ENCODE measurements at places on chromosomes 5 and 9.

DNA sequence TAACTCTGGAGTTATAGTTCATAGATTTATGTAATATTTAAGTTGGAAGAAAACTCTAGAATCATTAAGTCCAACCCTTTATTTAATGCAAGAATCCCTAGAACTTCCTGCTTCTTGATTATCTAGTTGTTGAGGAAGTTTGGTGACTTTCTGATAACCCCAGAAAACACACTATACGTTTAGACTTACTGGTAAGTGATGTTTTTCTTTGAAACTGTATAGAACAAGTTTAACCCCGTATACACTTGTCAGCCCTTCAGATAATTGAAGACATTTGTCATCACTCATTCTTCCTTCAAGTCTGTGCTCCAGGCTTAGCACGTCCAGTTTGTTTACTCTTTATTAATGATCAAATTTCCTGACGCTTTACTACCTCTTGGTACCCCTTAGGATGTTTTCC is 9.0 kb downstream of the NDUFS4 start:
- no peak for DNase-seq

DNA sequence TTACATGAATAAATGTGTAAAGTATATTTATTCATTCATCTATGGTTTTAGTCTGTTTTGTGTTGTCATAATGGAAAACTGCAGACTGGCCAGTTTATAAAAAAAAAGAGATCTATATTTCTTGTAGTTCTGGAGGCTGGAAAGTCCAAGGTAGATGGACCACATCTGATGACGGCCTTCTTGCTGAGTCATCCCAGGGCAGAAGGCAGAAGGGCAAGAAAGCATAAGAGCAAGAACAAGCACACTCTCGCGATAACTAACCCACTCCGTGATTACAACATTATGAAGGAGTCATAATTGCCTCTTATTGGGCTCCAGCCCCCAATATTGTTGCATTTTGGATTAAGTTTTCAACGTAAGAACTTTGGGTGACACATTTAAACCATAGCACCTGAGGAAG is 180.4 kb upstream of the DAB2 start:
- no peak for DNase-seq

GRCh38 chr9:15357050-15357653 is 50.1 kb upstream of the TTC39B start:
- DNase-seq = no peak

GRCh38 chr5:9440517-9440916 is 105.4 kb downstream of the SEMA5A start:
- DNase-seq = no peak

GRCh38 chr5:167730121-167730520 is 561.3 kb upstream of the WWC1 start:
- DNase-seq = no peak

DNA sequence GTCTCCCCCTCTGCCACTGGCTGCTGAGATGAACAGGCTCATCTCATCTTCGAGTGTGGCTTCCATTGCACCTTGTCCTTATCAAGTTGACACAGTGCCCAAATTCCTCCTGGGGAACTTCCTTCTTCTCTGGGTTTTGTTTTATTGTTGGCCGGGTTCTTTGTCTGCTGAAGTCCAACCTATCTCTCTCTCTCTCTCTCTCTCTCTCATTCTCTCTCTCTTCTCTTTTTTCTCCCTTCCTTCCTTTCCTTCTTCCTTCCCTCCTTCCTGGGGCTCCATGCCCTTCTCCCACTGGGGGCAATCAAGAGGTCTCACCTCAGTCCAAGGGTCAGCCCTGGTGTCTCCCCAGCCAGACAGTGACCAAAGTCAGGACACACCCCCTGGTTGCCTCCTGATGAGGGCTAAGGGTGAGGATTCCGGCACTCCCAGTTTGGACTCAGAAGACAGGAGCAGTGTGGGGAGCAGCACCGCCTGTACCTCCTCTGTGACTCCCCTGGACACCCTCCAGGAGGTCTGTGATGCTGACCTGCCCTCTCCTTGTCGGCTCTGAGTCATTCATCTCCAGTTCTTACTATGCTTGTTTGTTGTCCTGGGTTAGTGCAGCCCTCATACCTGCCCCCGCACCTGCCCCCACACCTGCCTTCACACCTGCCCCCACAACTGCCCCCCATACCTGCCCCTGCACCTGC is 30.7 kb downstream of the KCNT1 start:
- no peak for DNase-seq

- DNase-seq = no peak
These were observed 116.6 kb upstream of the DPYSL3 start for GRCh38 chr5:147626464-147626863.

DNA sequence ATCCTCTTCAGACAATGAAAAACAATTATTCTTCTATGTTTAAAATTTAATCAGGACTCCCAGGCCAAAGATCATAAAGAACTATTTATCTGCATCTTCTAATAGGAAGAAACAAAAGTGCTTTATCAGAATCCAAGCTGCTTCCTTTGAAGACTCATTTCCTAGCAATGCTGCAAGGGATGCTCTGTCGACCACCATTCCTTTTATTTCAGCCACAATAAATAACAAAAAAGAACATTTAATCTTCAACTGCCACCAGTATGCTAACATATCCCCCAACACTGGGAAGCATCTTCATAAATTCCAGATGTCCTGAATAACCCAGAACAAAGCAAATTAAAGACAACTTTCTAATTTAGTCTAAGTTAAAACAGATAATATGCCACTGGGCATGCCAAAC is 68.7 kb downstream of the PKD2L2 start:
- no peak for DNase-seq

DNA sequence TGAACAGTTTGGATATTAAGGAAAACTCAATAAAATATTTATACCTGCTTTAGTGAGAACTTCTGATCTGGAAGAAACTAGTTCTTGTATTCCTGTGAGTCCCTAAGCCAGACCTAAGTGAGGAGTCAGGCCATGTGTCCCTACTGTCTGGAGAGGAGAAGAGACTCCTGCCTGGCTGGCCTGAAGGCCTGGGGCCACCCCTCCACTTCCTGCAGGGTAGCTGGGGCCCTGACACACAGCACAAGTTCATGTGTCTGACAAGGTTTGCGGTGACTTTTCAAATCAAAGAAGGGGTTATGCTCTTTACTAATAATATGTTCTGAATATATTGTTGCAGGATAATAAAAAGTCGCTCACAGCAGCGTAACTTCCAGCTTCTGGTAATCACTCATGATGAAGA is 16.1 kb upstream of the IL13 start:
- DNase-seq = no peak

GRCh38 chr9:89685698-89686097 is 80.9 kb downstream of the GADD45G start:
- no peak for DNase-seq

DNA sequence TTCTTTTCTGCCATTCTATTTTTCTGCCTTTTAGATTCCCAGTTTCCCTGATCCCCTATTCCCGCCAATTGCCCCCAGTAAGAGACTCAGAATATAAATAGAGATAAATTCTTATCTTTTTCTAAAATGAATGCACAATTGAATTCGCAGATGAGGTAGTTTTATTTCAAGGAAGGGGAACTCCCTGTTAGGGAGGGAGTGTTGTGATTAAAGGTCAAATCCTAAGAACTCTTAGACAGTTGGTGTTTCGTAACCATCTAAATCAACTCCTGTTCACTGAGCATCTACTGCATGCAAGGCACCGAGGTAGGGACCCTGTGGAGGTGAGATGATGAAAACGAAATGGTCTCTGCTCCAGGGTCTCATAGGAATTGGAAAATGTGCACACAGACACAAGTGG is 7.7 kb upstream of the MAP3K1 start:
- DNase-seq = no peak

DNA sequence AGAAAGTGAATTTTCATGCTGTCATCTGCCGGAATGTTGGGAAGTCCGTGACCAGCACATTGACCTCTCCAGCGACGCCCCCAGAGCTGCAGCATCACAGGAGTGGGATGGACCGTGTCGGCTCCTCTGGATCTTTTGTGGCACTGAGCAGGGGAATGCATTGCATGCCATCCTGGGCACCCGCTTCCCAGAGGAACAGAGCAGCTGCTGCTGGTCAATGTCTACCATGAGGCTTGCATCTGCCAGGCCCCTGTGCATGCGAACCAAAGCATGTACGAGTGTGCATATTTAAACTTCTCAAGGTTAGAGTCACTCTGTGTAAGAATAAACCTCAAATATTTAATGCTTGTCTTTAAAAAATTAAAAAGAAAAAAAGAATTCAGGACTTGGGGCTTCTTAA is 414.8 kb downstream of the GADD45G start:
- DNase-seq = no peak

DNA sequence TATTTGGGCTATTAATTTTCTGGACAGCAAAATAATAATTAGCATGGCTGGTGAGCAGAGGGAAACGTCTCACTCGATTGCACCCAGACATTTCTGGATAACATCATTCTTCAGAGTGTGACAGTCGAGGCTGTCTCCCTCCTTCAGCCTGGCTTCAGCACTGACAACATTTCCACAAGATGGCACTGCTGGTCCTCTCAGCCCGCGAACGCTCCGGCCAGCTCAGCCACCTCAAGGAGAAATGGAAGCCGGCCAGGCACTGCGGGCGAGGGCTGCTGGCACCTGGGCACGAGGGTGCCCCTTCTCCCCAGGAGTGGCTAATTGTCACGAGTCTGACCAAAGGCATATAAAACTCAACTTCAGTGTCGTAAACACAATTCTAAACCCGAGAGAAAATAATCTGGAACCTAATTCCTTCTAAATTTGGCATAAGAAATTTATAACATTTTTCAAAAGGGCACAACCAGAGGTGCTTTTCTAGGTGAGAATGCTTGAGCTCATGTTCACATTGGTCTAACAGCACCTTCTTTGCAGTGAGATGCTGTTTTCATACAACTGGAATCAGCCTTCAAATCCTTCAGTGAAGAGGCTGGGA is 65.9 kb downstream of the DAP start:
- peak; percentile 14 for DNase-seq

DNA sequence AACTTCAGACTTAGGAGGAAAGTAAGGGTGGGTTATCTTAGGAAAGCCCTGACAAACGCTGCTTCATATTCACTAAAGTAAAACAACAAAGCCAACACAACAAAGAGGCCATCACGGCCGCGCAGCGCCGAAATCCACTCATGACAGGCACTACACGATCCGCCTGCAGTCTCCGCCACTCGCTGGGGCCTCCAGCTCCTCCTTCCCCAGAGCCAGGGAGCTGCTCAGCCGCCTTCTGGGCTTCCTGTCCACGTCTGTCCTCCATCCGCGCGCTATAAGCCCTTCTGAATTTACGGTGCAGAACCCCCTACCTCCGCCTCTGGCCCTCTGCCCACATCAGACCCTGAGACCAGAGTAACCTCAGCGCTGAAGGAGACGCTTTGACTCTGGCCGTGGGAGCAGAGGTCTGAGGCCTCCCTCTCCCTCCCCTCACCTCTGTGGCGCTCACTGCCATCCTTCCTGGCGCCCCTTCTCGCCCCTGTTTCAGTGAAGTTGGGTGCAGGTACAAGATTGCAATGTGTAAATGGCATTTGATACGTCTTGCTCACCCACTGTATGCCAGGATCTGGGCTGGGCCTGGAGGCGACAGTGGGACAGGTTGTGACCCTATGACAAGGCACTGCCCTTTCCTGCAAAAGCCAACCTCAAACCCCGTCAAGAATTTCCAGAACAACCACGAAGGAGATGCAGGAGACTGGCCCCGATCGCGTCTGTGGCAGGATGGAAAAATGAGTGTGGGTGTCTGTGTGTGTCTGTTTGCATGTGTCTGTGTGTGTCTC is 74.9 kb upstream of the PHYKPL start:
- DNase-seq = no peak

DNA sequence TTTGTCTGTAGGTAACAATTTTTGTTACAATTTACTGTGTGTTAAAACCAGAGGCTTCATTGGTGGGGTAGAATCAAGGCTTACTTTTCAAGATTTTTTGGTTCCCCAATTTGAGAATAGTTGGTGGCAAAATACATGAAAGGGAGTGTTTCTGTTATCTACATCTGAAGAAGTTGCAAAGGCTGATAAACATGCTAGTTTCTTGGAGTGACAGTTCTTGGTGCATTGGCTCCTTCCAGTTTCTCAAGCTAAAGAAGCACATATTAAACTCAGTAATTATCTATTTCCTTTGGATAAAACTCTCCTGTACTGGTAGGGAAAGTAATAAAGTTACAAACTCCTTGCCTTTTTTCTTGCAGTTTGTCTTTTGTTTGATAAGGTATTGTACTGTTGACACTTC is 5.9 kb downstream of the MACIR start:
- DNase-seq = no peak

DNA sequence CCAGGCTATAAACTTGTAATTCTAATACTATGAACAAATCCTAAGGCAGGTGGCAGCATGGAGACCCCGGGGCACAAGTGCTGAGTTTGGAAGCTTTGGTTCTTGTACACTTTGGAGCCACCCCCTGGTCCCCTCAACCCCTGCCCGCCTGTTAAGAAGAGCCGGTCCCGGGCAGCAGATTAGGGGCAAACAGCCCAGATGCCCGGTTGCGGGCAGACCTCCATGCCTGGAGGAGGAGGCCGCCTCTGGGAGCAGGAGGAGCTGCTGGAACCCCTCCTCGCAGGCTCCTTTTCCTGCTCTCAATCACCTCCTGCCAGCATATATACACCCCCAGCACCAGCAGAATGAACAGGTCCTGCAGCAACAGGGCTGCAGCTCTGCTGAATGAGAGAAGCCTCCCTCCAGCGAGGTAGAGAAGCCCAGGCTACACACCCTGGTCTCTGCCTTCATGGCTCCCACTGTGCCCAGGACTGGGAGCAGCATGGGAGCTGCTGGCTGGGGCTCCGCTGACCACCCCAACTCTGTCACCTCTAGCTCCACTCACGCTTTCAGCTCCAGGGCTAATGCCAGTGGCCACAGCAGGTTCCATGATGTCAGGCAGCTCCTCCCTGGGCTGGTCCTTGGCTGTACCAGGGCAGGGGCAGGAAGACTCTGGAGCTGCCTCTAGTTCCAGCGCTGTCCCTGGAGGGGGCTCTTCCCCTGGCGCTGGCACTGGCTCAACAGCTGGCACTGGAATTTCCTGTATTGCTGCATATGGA is 1713.5 kb upstream of the ACO1 start:
- DNase-seq = no peak

GRCh38 chr9:27310582-27310981 is 13.6 kb upstream of the EQTN start:
- DNase-seq = no peak

GRCh38 chr9:79184831-79185230 is 386.9 kb upstream of the TLE4 start:
- DNase-seq = no peak

GRCh38 chr5:66969963-66970362 is 226.6 kb downstream of the CD180 start:
- no peak for DNase-seq

DNA sequence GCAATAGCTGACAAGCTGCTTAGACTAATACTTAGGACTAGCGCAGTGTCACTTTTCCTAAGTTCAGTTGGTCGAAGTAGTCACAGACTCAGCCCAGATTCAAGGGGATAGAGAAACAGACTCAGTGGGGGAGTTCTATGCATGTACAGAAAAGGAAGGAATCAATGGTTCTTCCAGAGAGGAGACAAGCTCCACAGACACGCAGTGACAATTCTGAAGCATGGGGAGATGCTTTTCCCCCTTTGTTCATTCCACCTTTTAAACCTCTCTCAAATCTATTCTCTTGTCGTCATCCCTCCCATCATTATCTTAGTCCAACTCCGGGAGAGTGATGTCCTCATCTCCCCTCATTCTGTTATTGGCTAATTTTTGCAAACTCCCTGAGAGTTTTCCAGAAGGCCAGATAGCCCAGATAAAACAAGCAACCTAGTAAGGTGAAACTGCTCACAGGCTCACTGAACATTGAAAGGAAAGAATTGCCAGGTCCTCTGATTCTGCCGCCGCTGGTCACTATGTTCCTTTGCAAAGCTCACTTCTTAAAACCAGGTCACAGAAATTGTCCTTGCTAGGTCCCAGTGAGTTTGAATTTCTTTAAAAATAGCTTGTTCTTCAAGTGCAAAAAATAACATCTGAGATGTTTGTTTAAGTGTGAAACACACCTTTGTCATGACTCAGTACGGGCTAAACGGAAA is 13.4 kb upstream of the STRBP start:
- no peak for DNase-seq
